ENCODE measurements at places on chromosomes 5 and 9. TPM values are rescaled to one million over a fixed set of nuclear protein-coding genes. Genes with fewer than 3 reads are reported as not detected.

The SCGB3A2 gene
- not detected for total RNA-seq

The OLFML2A gene
- 0.35 TPM for total RNA-seq

The INSL4 gene
- not detected for total RNA-seq

The RNF183 gene
- 0.20 TPM for total RNA-seq

The AK8 gene
- total RNA-seq, result not detected

The MYMK gene
- total RNA-seq, result not detected

The ADAMTS12 gene
- total RNA-seq, result 1.9 TPM

The ZDHHC11B gene
- total RNA-seq, result 6.1 TPM

The PPP3R2 gene
- not detected for total RNA-seq

The SLC30A5 gene
- total RNA-seq, result 24.7 TPM

The IFNA2 gene
- not detected for total RNA-seq

The CDX1 gene
- 0.15 TPM for total RNA-seq

The OTP gene
- total RNA-seq, result not detected

The ZNF169 gene
- total RNA-seq, result 1.3 TPM

The GLDC gene
- 112 TPM for total RNA-seq

The ANKRD55 gene
- total RNA-seq, result 0.75 TPM

The ARID3C gene
- total RNA-seq, result 8.8 TPM

All from left lobe of liver (tissue), 2 donors.